ENCODE measurements at places on chromosomes 3 and 15.

GRCh38 chr3:14438929-14439328 is 36.5 kb downstream of the SLC6A6 start:
- no peak for DNase-seq
- H3K27ac ChIP-seq: no peak overlapping the region
- no peak overlapping the region for H3K4me3 ChIP-seq
- H3K36me3 ChIP-seq: peaks cover 4% of the 10 kb centered on the region
- peaks cover 18% of the 10 kb centered on the region for H3K4me1 ChIP-seq
- no peaks in the 10 kb centered on the region for H3K27me3 ChIP-seq

DNA sequence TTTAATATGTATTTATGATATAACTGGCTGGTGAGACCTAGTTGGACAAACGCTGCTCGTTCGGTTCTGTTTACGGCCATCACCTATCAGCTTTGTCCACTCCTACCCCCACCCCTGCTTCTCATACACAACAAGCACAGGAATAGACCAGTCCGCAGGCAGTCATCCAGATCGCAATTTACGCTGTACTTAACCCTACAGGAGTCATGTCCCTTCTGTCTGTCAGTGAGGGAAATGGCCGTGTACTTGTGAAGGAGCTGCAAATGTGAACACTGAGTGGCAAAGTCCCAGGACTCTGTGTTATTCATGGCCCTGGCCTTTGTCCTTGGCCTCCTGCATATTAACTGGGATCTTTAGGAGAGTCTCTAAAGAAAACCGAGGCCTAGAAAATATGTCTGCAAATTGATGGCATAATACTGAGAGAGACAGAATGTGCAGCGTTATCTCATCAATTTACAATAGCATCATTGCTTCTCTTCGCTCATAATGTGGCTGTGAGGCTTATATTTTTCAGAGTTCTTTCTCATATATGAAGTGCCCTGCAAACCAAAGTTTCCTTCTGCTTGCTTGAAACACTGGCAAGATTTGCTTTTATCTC is 7.2 kb upstream of the ABHD10 start:
- no peak for DNase-seq
- H3K4me3 ChIP-seq: no peak overlapping the region
- H3K36me3 ChIP-seq: peaks cover 17% of the 10 kb centered on the region
- H3K4me1 ChIP-seq: peaks cover 23% of the 10 kb centered on the region
- H3K27ac ChIP-seq: no peak overlapping the region

GRCh38 chr3:9713142-9713541 is 9.5 kb downstream of the CPNE9 start:
- no peak overlapping the region for H3K27ac ChIP-seq
- H3K4me3 ChIP-seq: no peak overlapping the region
- DNase-seq: no peak
- no peaks in the 10 kb centered on the region for H3K36me3 ChIP-seq
- H3K4me1 ChIP-seq: peaks cover 10% of the 10 kb centered on the region

GRCh38 chr3:187802928-187803259 is 57.6 kb upstream of the BCL6 start:
- H3K4me1 ChIP-seq: peaks cover 6% of the 10 kb centered on the region
- no peaks in the 10 kb centered on the region for H3K27me3 ChIP-seq
- DNase-seq: no peak
- no peak overlapping the region for H3K4me3 ChIP-seq
- no peaks in the 10 kb centered on the region for H3K36me3 ChIP-seq

GRCh38 chr15:60582370-60583036 is 103.6 kb upstream of the ICE2 start:
- no peak overlapping the region for H3K27ac ChIP-seq
- H3K36me3 ChIP-seq: no peaks in the 10 kb centered on the region
- no peak overlapping the region for H3K4me3 ChIP-seq

- no peaks in the 10 kb centered on the region for H3K36me3 ChIP-seq
- no peak overlapping the region for H3K27ac ChIP-seq
- no peak overlapping the region for H3K4me3 ChIP-seq
- H3K4me1 ChIP-seq: peaks cover 42% of the 10 kb centered on the region
- H3K27me3 ChIP-seq: no peaks in the 10 kb centered on the region
These were observed 34.7 kb upstream of the NDUFB4 start for GRCh38 chr3:120561251-120562045.

GRCh38 chr3:76986876-76987474 is 52.9 kb upstream of the ROBO2 start:
- no peaks in the 10 kb centered on the region for H3K4me1 ChIP-seq
- no peaks in the 10 kb centered on the region for H3K27me3 ChIP-seq
- no peaks in the 10 kb centered on the region for H3K36me3 ChIP-seq
- H3K4me3 ChIP-seq: no peak overlapping the region

- H3K36me3 ChIP-seq: no peaks in the 10 kb centered on the region
- no peak overlapping the region for H3K27ac ChIP-seq
- no peaks in the 10 kb centered on the region for H3K27me3 ChIP-seq
- peak overlapping the region; percentile 99 for H3K4me3 ChIP-seq
- DNase-seq: no peak
- H3K4me1 ChIP-seq: peaks cover 12% of the 10 kb centered on the region
These were observed 5.8 kb upstream of the NRROS start for GRCh38 chr3:196633555-196634151.

DNA sequence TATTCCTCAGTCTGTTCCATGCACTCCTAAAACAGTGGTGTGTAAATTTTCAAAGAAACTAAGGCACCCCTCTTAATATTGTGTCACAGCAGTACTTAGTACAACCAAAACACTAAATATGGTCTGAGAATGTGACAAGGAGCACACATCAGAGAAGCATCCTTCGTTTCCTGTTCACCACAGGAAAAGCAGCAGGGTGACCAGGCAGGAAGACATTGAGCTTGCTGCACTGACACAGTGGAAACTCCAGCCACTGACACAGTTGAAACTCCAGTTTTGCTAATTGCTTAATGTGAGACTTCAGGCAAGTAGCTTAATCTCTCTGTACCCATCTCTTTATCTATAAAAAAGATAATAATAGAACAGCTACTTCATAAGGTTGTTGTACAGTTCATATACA is 353.0 kb upstream of the RORA start:
- no peak overlapping the region for H3K4me3 ChIP-seq
- H3K4me1 ChIP-seq: no peaks in the 10 kb centered on the region
- no peak for DNase-seq
- no peaks in the 10 kb centered on the region for H3K36me3 ChIP-seq
- H3K27ac ChIP-seq: no peak overlapping the region

- no peak overlapping the region for H3K27ac ChIP-seq
- no peak overlapping the region for H3K4me3 ChIP-seq
- H3K36me3 ChIP-seq: no peaks in the 10 kb centered on the region
- H3K27me3 ChIP-seq: no peaks in the 10 kb centered on the region
These were observed 627.1 kb downstream of the NAALADL2 start for GRCh38 chr3:175486255-175486654.

- H3K27ac ChIP-seq: no peak overlapping the region
- no peak for DNase-seq
- no peak overlapping the region for H3K4me3 ChIP-seq
- H3K36me3 ChIP-seq: no peaks in the 10 kb centered on the region
- no peaks in the 10 kb centered on the region for H3K4me1 ChIP-seq
These were observed 122.2 kb upstream of the WNT5A start for GRCh38 chr3:55609230-55609827.

DNA sequence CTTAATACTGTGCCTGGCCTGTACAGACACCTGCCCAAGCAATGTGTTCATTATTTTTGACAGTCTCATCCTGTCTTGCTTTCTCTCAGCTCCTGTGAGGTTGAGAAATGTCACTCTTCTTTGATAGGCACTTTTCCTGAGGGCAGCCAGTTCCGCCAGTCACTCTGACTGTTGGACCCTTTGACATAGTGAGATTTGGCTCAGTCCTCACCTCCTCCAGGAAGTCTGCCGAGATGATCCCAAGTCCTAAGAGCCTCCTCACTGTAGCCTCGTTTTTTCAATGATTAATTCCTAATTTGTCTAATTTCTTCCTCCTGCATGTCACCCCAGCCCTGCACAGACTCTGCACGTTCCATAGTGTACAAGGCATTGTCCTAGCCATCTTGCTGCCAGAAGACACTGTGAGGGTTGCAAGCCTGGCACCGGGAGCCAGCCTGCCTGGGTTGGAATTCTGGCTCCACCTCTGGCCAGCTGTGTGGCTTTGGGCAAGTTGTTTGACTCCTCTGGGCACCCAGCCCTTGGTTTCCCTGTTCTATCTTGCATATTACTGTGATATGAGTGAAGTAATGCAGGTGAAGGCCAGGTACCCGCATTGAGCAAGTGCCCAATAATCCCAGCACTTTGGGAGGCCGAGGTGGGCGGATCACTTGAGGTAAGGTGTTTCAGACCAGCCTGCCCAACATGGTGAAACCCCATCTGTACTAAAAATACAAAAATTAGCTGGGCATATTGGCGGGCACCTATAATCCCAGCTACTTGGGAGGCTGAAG is 24.3 kb downstream of the RPLP1 start:
- no peak for DNase-seq
- no peaks in the 10 kb centered on the region for H3K4me1 ChIP-seq

- no peak overlapping the region for H3K4me3 ChIP-seq
- no peaks in the 10 kb centered on the region for H3K27me3 ChIP-seq
- no peaks in the 10 kb centered on the region for H3K4me1 ChIP-seq
- H3K36me3 ChIP-seq: no peaks in the 10 kb centered on the region
These were observed 57.5 kb upstream of the CSPG4 start for GRCh38 chr15:75770131-75770530.

GRCh38 chr3:112623717-112624116 is 17.2 kb downstream of the CCDC80 start:
- H3K27ac ChIP-seq: no peak overlapping the region
- H3K27me3 ChIP-seq: no peaks in the 10 kb centered on the region
- no peaks in the 10 kb centered on the region for H3K36me3 ChIP-seq

- peak overlapping the region; percentile 49 for H3K27ac ChIP-seq
- H3K4me1 ChIP-seq: peaks cover 39% of the 10 kb centered on the region
- H3K4me3 ChIP-seq: peak overlapping the region; percentile 75
- no peaks in the 10 kb centered on the region for H3K36me3 ChIP-seq
- DNase-seq: no peak
These were observed 492 bp upstream of the FAM43A start for GRCh38 chr3:194685065-194685717.

- H3K27me3 ChIP-seq: no peaks in the 10 kb centered on the region
- H3K27ac ChIP-seq: no peak overlapping the region
- DNase-seq: no peak
- H3K36me3 ChIP-seq: peaks cover 25% of the 10 kb centered on the region
These were observed 15.4 kb upstream of the PRKAR2A start for GRCh38 chr3:48863122-48863521.

GRCh38 chr3:12301513-12301912 is 12.6 kb downstream of the PPARG start:
- H3K27ac ChIP-seq: no peak overlapping the region
- H3K36me3 ChIP-seq: no peaks in the 10 kb centered on the region
- no peaks in the 10 kb centered on the region for H3K27me3 ChIP-seq
- DNase-seq: no peak
- no peaks in the 10 kb centered on the region for H3K4me1 ChIP-seq

DNA sequence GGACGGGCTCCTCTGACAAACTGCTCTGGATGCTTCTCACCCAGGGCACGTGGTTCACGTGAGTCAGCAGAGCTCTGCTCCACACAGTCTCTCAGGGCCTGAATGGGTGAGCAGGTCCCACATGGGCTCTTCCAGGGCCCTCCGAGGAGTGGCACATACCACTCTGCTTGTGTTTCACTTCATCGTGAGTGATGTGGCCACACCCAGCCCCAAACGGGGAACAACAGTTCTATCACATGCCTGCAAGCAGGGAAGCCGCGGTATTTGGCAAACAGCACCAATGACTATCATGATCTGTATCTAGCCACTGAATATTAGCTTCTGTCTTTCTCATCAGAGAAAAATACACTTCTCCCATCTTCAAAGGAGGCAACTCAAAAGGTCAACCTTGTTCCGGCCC is 352.8 kb downstream of the GABRG3 start:
- no peak overlapping the region for H3K27ac ChIP-seq
- no peaks in the 10 kb centered on the region for H3K36me3 ChIP-seq
- H3K27me3 ChIP-seq: no peaks in the 10 kb centered on the region
- DNase-seq: no peak
- no peak overlapping the region for H3K4me3 ChIP-seq

DNA sequence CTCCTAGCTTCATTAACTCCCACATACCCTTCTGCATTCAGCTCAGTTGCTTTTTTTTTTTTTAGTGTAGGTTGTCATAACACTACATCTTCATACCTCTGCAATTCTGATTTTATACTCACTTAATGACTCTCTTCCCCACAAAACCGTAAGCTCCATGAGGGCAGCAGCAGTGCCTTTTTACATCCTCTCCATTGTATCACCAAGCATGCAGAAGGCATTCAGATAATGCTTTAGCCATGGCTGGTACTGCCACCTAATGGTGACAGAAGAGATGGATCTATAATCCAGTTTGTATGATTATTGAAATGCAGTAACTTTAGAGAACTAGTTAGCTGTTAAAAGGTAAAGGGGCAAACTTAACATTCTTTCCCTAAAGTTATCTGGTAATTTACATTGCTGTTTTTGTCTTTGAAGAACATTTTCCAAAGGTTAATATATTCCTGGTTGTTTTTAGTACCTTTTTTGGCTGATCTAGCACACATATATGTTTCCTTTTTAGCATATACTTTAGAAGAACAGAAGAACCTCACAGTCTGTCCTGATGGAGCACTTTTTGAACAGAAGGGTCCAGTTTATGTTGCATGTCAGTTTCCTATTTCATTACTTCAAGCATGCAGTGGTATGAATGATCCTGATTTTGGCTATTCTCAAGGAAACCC is 36.8 kb downstream of the ATP1B3 start:
- peaks cover 6% of the 10 kb centered on the region for H3K36me3 ChIP-seq
- DNase-seq: no peak
- no peak overlapping the region for H3K4me3 ChIP-seq
- H3K27me3 ChIP-seq: no peaks in the 10 kb centered on the region

DNA sequence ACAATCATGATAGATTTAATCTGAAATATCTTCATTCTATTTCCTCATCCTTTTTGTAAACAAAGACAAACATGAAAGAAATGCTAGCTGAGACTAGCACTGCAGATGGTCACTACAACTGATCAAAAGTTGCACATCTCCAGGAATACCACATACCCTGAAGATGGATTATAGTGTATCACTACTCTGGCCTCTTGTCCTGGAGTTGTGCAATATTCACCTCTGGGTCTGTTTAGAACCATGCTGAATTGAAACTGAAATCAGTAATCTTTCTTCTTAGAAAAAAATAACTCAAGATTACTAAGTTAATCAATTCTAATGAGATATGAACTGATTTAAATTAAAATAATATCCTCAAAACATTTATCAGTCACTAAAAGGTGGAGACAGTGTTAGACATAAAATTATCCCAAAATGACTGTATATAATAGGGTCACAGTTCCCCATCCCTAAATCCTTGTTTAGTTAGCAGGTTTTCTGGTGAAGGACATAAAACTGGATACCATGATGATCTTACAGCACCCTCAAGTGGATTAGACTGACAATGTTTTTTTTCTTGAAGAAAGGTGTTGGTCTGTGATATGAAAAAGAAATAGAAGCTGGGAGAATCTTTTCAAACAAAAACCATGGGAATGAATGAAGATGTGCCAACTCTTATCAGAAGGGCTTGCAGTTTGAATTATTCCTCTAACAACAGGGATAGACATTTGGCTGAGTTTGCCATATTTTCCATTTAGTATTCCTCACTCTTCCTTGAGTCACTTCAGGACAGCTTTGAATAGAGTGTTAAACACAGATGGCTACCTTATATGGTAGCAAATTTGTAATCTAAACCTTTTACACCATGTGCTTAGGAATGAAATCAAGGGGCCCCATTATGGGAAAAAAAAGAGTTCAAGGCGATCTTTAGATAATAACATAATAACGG is 7.1 kb upstream of the TTC14 start:
- H3K27ac ChIP-seq: no peak overlapping the region
- H3K4me3 ChIP-seq: no peak overlapping the region
- H3K4me1 ChIP-seq: no peaks in the 10 kb centered on the region
- no peak for DNase-seq
- no peaks in the 10 kb centered on the region for H3K27me3 ChIP-seq

GRCh38 chr3:184233127-184233843 is 3.9 kb downstream of the VWA5B2 start:
- peaks cover 12% of the 10 kb centered on the region for H3K4me1 ChIP-seq
- peaks cover 18% of the 10 kb centered on the region for H3K27me3 ChIP-seq
- no peak overlapping the region for H3K4me3 ChIP-seq
- H3K36me3 ChIP-seq: no peaks in the 10 kb centered on the region
- no peak overlapping the region for H3K27ac ChIP-seq

Data from thoracic aorta (tissue), 2 donors.